ENCODE measurements at places on chromosomes 7 and 10. TPM values are rescaled to one million over a fixed set of nuclear protein-coding genes. Genes with fewer than 3 reads are reported as not detected.

- no peaks in the 10 kb centered on the region for H3K27me3 ChIP-seq
- no peaks in the 10 kb centered on the region for H3K4me1 ChIP-seq
- H3K36me3 ChIP-seq: no peaks in the 10 kb centered on the region
Measured at GRCh38 chr10:132517951-132518521, 19.6 kb upstream of the INPP5A start.

- no peak overlapping the region for H3K27ac ChIP-seq
- no peak for DNase-seq
- H3K4me1 ChIP-seq: no peaks in the 10 kb centered on the region
- H3K36me3 ChIP-seq: no peaks in the 10 kb centered on the region
Measured at GRCh38 chr10:113411456-113411855, 141.4 kb upstream of the HABP2 start.

DNA sequence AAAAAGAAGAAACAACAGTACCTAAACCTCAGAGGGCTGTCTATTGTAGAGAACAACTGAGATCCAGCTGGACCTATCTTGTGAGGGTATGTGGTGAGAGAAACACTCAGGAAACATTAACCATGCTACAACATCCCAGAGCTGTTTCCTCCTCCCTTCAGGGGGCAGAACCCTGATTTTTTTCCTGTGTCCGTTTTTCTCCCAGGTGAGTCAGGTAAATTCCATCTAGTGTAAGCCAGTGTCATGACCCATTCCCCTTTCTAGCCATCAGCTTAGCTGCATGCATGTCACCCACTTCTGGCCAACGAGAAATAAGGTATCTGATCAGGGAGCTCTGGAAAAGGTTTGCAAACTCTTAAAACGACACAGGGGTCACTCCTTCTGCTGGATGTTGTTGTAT lies 103.8 kb downstream of the DNMBP start:
- peaks cover 22% of the 10 kb centered on the region for H3K36me3 ChIP-seq
- H3K4me1 ChIP-seq: no peaks in the 10 kb centered on the region
- no peaks in the 10 kb centered on the region for H3K27me3 ChIP-seq
- H3K27ac ChIP-seq: no peak overlapping the region
- no peak for DNase-seq

GRID2IP gene
- not detected for total RNA-seq

- no peaks in the 10 kb centered on the region for H3K4me1 ChIP-seq
- peaks cover 4% of the 10 kb centered on the region for H3K36me3 ChIP-seq
- no peaks in the 10 kb centered on the region for H3K27me3 ChIP-seq
Measured at GRCh38 chr10:102334101-102334500, 61.4 kb upstream of the NFKB2 start.

GRCh38 chr7:50743016-50743415 lies 39.7 kb downstream of the GRB10 start:
- H3K4me3 ChIP-seq: no peak overlapping the region
- no peaks in the 10 kb centered on the region for H3K4me1 ChIP-seq
- no peak for DNase-seq
- no peaks in the 10 kb centered on the region for H3K27me3 ChIP-seq
- no peaks in the 10 kb centered on the region for H3K36me3 ChIP-seq
- H3K27ac ChIP-seq: no peak overlapping the region

GRCh38 chr10:84270708-84271107 lies 25.9 kb downstream of the RGR start:
- H3K36me3 ChIP-seq: no peaks in the 10 kb centered on the region
- no peaks in the 10 kb centered on the region for H3K4me1 ChIP-seq
- no peaks in the 10 kb centered on the region for H3K27me3 ChIP-seq

DNA sequence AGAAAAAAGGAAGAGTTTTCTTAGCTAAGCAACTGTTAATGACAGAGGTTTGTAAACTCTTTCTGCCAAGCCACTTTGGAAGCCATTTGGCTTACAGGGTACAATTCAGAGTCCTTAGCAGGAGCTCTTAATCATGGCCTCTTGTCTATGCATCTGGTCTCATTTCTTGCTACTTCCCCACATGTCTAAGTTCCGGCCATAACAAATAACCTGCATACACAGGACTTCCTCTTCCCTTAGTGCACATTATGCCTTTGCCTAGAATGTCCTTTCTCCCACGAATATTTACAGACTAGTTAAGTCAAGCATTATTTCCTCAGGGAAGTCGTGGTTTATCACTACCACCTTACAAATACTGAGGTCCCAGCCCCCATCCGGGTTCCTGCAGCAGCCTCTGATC lies 8.6 kb upstream of the UPF2 start:
- H3K27me3 ChIP-seq: no peaks in the 10 kb centered on the region
- no peaks in the 10 kb centered on the region for H3K36me3 ChIP-seq

DNA sequence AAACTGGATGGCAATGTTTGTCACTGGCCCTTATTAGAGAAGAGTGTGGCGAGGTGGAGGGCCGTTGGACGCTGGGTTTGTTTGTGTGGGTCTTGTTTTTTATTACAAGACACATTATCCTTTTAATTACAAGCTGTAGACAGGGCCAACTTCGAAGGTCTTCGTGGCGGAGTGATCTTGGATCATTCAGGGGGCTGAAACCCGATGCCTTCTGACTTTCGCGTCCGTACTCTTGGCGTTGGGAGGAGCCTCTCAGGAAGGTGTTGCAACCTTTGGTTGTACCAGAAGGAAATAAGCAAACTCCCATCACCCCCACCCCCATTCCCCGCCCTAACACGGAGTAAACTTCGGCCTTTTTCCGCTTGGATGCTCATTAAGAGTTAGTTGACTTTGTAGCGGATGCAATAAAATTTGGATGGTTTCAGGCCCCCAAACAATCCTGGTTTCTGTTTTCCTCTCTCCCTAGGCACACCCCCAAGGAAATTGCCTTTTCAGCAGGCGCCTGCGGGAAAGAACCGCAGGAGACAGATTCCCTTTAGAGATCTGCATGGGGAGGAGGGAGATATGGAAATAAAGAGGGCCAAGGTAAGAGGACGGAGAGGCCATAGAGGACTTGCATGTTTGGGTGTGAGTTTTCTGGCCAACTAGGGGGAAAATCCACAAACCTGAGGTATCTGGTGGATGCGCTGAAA lies 294.5 kb upstream of the NFE2L3 start:
- H3K36me3 ChIP-seq: no peaks in the 10 kb centered on the region
- DNase-seq: no peak
- H3K4me3 ChIP-seq: peak overlapping the region; percentile 67
- peaks cover 5% of the 10 kb centered on the region for H3K4me1 ChIP-seq
- peaks cover 6% of the 10 kb centered on the region for H3K27me3 ChIP-seq
- H3K27ac ChIP-seq: no peak overlapping the region

Measured in GM12878 (cell line).